ENCODE measurements at places on chromosomes 5 and 9.

DNA sequence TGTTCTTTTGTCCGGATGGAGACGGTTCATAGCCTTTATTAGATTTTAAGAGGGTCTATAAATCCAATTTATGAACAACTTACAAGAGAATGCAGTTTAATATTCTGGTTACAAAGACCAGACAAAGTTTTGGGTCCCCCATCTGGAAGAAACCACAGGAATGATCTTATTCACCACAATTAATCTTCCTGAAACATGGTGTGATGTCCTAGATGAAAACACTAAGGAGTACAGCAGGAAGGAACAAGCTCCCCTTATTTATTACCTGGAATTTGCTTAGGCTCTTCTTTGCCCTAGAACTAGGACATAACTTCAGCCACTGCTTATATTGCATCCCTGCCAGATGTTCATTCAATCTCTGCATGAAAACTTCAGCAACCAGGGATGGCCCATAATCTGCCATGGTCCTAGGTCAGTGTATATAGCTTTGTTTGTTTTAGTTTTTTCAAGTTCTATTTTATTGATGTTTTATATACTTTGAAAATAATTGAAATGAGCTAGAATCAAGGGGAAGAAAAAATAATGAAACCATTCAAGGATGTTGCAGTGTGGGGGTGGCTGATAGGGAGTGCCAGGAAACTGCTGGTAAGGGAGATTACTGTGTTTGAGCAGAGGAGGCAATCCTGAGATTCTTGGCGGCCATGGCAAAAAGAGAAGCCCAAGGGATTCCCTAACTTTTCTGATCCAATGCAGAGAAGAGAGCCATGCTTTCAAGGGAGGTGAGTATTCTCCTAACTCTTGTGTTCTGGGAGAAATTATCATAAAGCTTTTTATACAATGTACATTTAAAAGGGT, 16.8 kb downstream of the TXNDC8 start:
- DNase-seq, result no peak

DNA sequence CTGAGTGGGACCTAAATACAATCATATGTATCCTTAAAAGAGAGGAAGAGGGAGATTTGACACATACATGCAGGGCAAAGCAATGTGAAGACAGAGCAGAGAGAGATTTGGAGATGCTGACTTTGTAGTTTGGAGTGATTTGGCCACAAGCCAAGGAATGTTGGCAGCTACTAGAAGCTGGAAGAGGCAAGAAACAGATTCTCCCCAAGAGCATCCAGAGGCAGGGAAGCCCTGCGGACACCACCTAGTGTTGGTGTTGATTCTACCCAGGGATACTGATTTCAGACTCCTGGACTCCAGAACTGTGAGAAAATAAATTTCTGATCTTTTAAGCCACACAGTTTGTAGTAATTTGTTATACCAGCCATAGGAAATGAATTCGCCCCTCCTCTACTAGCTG, 64.9 kb upstream of the OSMR start:
- no peak for DNase-seq

DNA sequence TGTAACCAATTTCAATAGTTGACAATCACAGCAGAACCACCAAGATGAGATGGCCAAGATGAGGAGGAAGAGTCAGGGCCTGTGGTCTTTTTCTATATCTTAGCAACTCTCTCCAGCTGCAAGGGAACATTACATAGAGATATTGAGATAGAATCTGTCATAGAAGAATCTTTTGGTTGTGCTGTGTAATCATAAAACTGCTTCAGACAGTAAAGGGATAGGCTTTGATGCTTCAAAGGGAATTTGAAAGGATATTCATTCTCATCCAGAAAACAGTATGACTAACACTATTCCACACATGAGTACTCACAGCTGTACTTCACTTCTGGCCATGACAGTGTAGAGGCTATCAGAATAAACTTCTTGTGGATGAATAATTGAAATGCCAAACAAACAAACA, 145.9 kb downstream of the YIPF5 start:
- DNase-seq, result no peak

GRCh38 chr5:106195679-106196474, 1474.9 kb downstream of the EFNA5 start:
- DNase-seq, result no peak

DNA sequence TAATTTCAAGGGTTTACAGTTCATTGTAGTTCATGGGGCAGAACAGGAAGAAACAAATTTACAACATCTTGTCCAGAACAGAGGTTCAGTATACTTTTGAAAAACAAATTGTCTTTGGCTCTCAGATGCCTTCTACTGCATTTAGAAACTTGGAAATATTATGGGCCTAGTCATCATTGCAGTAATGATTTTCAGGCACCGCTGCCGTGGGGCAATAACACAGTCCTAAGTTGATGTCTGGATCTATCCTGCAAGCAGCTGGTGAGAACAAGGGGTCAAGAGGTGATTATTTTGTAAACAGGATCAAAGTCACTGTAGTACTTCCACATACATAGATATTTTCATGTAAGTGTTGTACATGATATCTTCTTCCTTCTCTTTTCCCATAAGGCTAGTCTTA, 82.5 kb upstream of the CAST start:
- DNase-seq, result no peak

All from NCI-H1436 treated with DMSO at 0.1 percent for 48 hours (cell line).